Uterus (tissue), 4 donors: ENCODE measurements at places on chromosomes 16 and 17. TPM values are rescaled to one million over a fixed set of nuclear protein-coding genes. Genes with fewer than 3 reads are reported as not detected.

CHST4 gene
- total RNA-seq, result not detected

C17orf50 gene
- not detected for total RNA-seq

ATAD5 gene
- 1.3 TPM for total RNA-seq

OMG gene
- not detected for total RNA-seq

P2RX1 gene
- total RNA-seq, result 2.6 TPM

DLX3 gene
- total RNA-seq, result 0.28 TPM

ZNF213 gene
- 13.5 TPM for total RNA-seq

ARL5C gene
- not detected for total RNA-seq
